Bronchial smooth muscle cell (primary cell): ENCODE measurements at places on chromosomes 2 and 18. TPM values are rescaled to one million over a fixed set of nuclear protein-coding genes. Genes with fewer than 3 reads are reported as not detected.

Gene SCYGR6
- not detected in 2 replicates for total RNA-seq

Gene RUFY4
- total RNA-seq: not detected in 2 replicates

Gene ALPI
- total RNA-seq: not detected in 2 replicates

Gene ZNF804A
- total RNA-seq: 0.86 and 4.7 TPM in 2 replicates

Gene APLF
- total RNA-seq: 3.5 and 5.9 TPM in 2 replicates

Gene CAPN14
- 0.16 and 0.17 TPM in 2 replicates for total RNA-seq

Gene SLC5A7
- not detected in 2 replicates for total RNA-seq

Gene TEX44
- total RNA-seq: not detected in 2 replicates

Gene TBC1D8
- 10.7 and 15.1 TPM in 2 replicates for total RNA-seq

Gene ST3GAL5
- 5.6 and 6.3 TPM in 2 replicates for total RNA-seq

Gene DOK6
- total RNA-seq: 3.2 and 9.0 TPM in 2 replicates

Gene UGT1A5
- total RNA-seq: not detected in 2 replicates

Gene LRRC30
- total RNA-seq: not detected in 2 replicates

Gene C2orf80
- not detected in 2 replicates for total RNA-seq

Gene NPHP1
- total RNA-seq: 5.5 and 5.7 TPM in 2 replicates

Gene GALR1
- total RNA-seq: not detected in 2 replicates

Gene BCL2
- 0.47 and 0.86 TPM in 2 replicates for total RNA-seq

Gene KCNS3
- total RNA-seq: under 0.01 and 0.52 TPM in 2 replicates

Gene SCN9A
- total RNA-seq: 5.2 and 12.1 TPM in 2 replicates

Gene THSD7B
- total RNA-seq: not detected in 2 replicates

Gene MEP1B
- not detected in 2 replicates for total RNA-seq

Gene DLGAP1
- 0.32 and 0.34 TPM in 2 replicates for total RNA-seq

Gene CFC1
- total RNA-seq: not detected in 2 replicates

Gene MYO3B
- total RNA-seq: 0.09 and 0.16 TPM in 2 replicates

Gene SPDYA
- total RNA-seq: 0.86 and 1.3 TPM in 2 replicates

Gene CPS1
- 9.1 and 34.6 TPM in 2 replicates for total RNA-seq

Gene CCNT2
- 16.7 and 19.1 TPM in 2 replicates for total RNA-seq

Gene POTEF
- not detected in 2 replicates for total RNA-seq

Gene UBXN4
- 47.8 and 61.6 TPM in 2 replicates for total RNA-seq

Gene LAMA1
- 1.5 and 5.8 TPM in 2 replicates for total RNA-seq
